ENCODE measurements at places on chromosomes 12 and 14.

- no peak for DNase-seq
- no peaks in the 10 kb centered on the region for H3K4me1 ChIP-seq
- H3K27ac ChIP-seq, result no peak overlapping the region
- no peak overlapping the region for H3K4me3 ChIP-seq
- no peaks in the 10 kb centered on the region for H3K27me3 ChIP-seq
These were observed 19.4 kb upstream of the MBIP start for GRCh38 chr14:36339816-36340215.

GRCh38 chr12:56129942-56130495, 2.0 kb downstream of the ESYT1 start:
- no peak overlapping the region for H3K4me3 ChIP-seq
- peak; percentile 67 for DNase-seq
- no peaks in the 10 kb centered on the region for H3K27me3 ChIP-seq
- peaks cover 11% of the 10 kb centered on the region for H3K4me1 ChIP-seq

GRCh38 chr12:124744659-124745464, 118.8 kb downstream of the SCARB1 start:
- no peaks in the 10 kb centered on the region for H3K36me3 ChIP-seq
- H3K4me3 ChIP-seq, result no peak overlapping the region
- no peak overlapping the region for H3K27ac ChIP-seq
- peaks cover 2% of the 10 kb centered on the region for H3K27me3 ChIP-seq
- H3K4me1 ChIP-seq, result peaks cover 7% of the 10 kb centered on the region

GRCh38 chr14:23259426-23259825, 21.7 kb downstream of the RNF212B start:
- H3K36me3 ChIP-seq, result no peaks in the 10 kb centered on the region
- no peaks in the 10 kb centered on the region for H3K27me3 ChIP-seq
- no peaks in the 10 kb centered on the region for H3K4me1 ChIP-seq
- no peak overlapping the region for H3K4me3 ChIP-seq
- no peak for DNase-seq
- no peak overlapping the region for H3K27ac ChIP-seq

GRCh38 chr12:128245121-128245520, 21.8 kb upstream of the TMEM132C start:
- DNase-seq, result no peak
- H3K36me3 ChIP-seq, result no peaks in the 10 kb centered on the region
- H3K27me3 ChIP-seq, result no peaks in the 10 kb centered on the region
- H3K4me1 ChIP-seq, result no peaks in the 10 kb centered on the region

DNA sequence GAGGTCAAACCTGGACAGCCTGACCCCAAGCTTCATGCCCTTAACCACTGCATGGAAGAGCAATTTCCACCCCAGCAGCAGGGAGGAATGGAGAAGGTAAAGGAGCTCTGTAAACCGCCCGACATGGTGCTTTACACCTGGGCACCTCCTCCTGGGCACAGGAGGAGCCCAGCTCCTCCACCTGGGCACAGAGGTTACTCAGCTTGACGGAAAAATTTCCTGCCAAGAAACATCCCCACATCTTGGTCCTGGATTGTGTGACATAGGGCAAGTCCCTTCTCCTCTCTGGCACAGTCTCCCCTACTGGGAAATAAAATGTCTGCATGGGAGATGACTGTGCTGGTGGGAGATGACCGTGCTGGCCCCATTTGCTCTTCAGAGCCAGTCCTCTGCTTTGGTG, 40.8 kb downstream of the TTC7B start:
- H3K27ac ChIP-seq, result no peak overlapping the region
- DNase-seq, result no peak
- peaks cover 33% of the 10 kb centered on the region for H3K36me3 ChIP-seq
- H3K27me3 ChIP-seq, result no peaks in the 10 kb centered on the region
- H3K4me1 ChIP-seq, result no peaks in the 10 kb centered on the region
- H3K4me3 ChIP-seq, result no peak overlapping the region

GRCh38 chr12:7042842-7043241, 17.7 kb upstream of the C1S start:
- H3K36me3 ChIP-seq, result no peaks in the 10 kb centered on the region
- H3K27ac ChIP-seq, result no peak overlapping the region
- H3K4me1 ChIP-seq, result no peaks in the 10 kb centered on the region
- no peaks in the 10 kb centered on the region for H3K27me3 ChIP-seq
- peak; percentile 58 for DNase-seq
- H3K4me3 ChIP-seq, result no peak overlapping the region

DNA sequence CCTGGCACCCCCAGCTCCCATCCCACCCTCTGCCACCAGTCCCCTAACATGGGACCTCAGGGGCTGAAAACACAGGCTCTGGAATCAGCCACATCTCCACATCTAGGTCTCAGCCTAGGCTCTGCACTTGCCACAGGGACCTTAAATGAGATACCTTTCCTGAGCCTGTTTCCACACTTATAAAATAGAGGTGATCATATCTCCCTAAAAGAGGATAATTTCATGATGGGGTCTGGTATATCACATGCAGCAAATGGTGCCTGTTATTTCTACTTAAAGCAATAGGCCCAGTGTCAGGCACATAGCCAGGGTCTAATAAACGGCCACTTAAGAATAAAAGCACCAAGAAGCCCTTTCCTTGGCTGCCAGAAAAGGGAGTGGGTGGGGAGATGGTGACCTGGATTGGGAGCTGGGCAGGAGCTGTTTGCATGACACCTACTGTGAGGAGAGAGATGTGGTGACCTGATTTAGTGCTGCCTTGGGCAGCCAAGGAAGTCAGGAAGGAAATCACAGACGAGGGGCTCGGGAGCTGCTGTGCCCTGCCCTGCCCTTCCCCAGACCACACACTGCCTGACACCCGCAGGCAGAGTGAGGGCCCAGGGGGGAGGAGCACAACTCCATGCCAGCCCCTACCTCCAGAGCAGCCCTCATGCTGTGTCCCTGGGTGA, 71.2 kb downstream of the IRF2BPL start:
- H3K36me3 ChIP-seq, result no peaks in the 10 kb centered on the region
- DNase-seq, result no peak
- H3K4me1 ChIP-seq, result peaks cover 60% of the 10 kb centered on the region
- H3K4me3 ChIP-seq, result no peak overlapping the region

GRCh38 chr12:3417113-3417512, 73.9 kb upstream of the PRMT8 start:
- H3K4me1 ChIP-seq, result no peaks in the 10 kb centered on the region
- H3K27ac ChIP-seq, result no peak overlapping the region

- no peaks in the 10 kb centered on the region for H3K4me1 ChIP-seq
- no peak overlapping the region for H3K27ac ChIP-seq
- H3K27me3 ChIP-seq, result no peaks in the 10 kb centered on the region
- H3K36me3 ChIP-seq, result no peaks in the 10 kb centered on the region
- no peak overlapping the region for H3K4me3 ChIP-seq
These were observed 102.7 kb upstream of the TBX5 start for GRCh38 chr12:114508529-114509129.

- H3K27me3 ChIP-seq, result no peaks in the 10 kb centered on the region
- H3K4me1 ChIP-seq, result no peaks in the 10 kb centered on the region
- H3K27ac ChIP-seq, result no peak overlapping the region
- H3K36me3 ChIP-seq, result peaks cover 42% of the 10 kb centered on the region
- DNase-seq, result no peak
These were observed 6.9 kb downstream of the OXA1L start for GRCh38 chr14:22773162-22774010.

- no peaks in the 10 kb centered on the region for H3K27me3 ChIP-seq
- H3K4me1 ChIP-seq, result no peaks in the 10 kb centered on the region
- no peak overlapping the region for H3K27ac ChIP-seq
- H3K36me3 ChIP-seq, result no peaks in the 10 kb centered on the region
- H3K4me3 ChIP-seq, result no peak overlapping the region
These were observed 439.0 kb upstream of the STXBP6 start for GRCh38 chr14:25488961-25489360.

GRCh38 chr14:89418976-89419375, 1.9 kb upstream of the FOXN3 start:
- peaks cover 4% of the 10 kb centered on the region for H3K4me1 ChIP-seq
- no peak for DNase-seq
- no peaks in the 10 kb centered on the region for H3K27me3 ChIP-seq
- no peak overlapping the region for H3K4me3 ChIP-seq

- no peak overlapping the region for H3K4me3 ChIP-seq
- H3K27ac ChIP-seq, result no peak overlapping the region
- H3K27me3 ChIP-seq, result no peaks in the 10 kb centered on the region
- H3K36me3 ChIP-seq, result no peaks in the 10 kb centered on the region
- H3K4me1 ChIP-seq, result peaks cover 16% of the 10 kb centered on the region
These were observed 118.9 kb downstream of the CHST11 start for GRCh38 chr12:104575442-104576186.

DNA sequence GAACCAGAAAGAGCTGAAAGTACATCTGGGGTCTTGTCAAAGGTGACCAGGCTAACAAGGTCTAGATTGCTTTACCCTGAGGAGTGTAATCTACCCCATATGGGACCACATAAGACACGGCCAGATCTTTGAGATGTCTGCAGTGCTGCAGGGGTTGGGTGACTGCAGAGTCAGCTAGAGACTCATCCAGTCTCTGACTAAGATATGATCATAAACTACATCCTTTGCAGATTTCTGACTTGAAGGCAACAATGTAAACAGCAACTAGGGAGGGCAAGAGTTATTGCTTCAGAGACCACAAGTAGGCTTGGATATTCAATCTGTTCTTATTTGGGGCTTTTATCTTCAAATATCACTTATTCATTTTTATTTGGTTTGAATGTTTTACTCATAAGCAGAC, 1080.5 kb upstream of the FOXG1 start:
- H3K4me3 ChIP-seq, result no peak overlapping the region
- no peaks in the 10 kb centered on the region for H3K27me3 ChIP-seq
- H3K27ac ChIP-seq, result no peak overlapping the region
- peaks cover 2% of the 10 kb centered on the region for H3K36me3 ChIP-seq
- DNase-seq, result no peak

- H3K4me3 ChIP-seq, result no peak overlapping the region
- no peak overlapping the region for H3K27ac ChIP-seq
- H3K4me1 ChIP-seq, result no peaks in the 10 kb centered on the region
- no peaks in the 10 kb centered on the region for H3K36me3 ChIP-seq
These were observed 17.9 kb downstream of the RTL1 start for GRCh38 chr14:100885617-100886016.

DNA sequence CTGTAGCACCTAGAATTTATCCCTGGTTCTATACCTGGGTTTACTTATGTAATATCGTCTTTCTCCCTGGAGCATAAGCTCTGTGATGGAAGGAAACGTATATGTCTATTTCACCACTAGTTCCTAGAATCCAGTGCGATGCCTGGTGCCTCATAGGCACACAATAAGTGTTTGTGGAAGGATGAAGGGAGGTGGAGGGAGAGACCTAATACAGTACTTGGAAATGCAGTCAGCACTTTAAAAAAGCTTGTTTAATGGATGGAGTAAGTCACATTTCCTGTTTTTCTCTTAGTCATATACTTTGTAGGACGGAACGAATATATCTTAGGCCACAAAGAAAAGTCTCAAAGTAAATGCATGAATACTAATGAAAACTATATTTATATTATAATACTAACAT, 186.5 kb upstream of the HMGA2 start:
- H3K27ac ChIP-seq, result no peak overlapping the region
- no peaks in the 10 kb centered on the region for H3K36me3 ChIP-seq
- H3K4me3 ChIP-seq, result no peak overlapping the region
- no peak for DNase-seq
- H3K4me1 ChIP-seq, result no peaks in the 10 kb centered on the region

- H3K4me1 ChIP-seq, result no peaks in the 10 kb centered on the region
- no peaks in the 10 kb centered on the region for H3K36me3 ChIP-seq
- H3K27ac ChIP-seq, result no peak overlapping the region
- H3K27me3 ChIP-seq, result no peaks in the 10 kb centered on the region
These were observed 323.4 kb downstream of the VRK1 start for GRCh38 chr14:97120611-97121031.

DNA sequence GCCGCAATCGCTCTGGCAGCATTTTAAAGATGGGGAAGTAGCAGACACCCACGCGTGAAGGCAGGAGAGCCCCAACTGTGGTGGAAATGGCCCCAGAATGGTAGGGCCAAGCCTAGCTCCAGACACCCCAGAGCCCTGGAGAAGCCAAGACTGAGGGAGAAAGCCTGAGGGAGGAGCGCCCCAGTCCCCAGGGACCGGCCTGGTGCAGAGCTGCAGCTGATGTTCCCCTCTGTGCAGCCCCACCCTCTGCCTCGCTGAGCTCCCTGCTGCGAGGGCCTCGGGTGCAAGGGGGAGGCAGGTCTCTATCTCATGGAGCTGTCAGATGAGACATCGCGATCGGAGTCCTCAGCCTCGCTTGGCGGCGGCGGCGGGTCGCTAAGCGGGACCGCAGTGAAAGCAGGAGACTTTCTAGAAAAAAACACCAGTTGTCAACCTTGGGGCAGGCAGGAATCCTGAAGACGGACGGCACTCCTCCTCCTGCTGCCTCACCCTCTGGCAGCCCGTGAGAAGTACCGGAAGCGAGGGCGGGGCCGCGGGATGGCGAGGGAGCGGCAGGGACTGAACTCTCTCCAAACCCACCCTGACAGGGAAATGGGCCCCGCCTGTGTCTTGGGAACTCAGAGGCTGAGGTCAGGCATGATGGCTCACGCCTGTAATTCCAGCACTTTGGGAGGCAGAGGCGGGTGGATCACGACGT, 6.0 kb downstream of the GAPDH start:
- peaks cover 14% of the 10 kb centered on the region for H3K4me1 ChIP-seq
- DNase-seq, result peak; percentile 62
- H3K36me3 ChIP-seq, result peaks cover 36% of the 10 kb centered on the region

DNA sequence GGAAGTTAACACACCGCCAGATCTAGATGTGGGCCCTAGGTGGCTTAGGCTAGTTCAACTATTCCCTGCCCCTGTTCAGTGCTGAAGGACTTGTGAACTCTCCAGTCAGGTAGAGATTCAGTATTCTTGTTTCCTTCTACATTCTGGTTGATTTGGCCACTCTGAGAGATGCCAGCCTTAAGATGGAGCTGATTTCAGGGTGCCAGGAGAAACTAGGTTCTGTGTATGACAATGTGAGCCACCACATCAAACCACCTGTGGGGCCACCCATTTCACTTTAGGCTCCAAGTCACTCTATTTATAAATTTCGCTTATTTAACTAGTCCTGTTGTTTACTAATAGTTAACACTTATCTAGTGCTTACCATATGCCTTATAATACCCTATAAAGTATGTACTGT, 26.0 kb downstream of the FRMD6 start:
- no peak overlapping the region for H3K4me3 ChIP-seq
- no peak overlapping the region for H3K27ac ChIP-seq
- H3K27me3 ChIP-seq, result no peaks in the 10 kb centered on the region
- H3K36me3 ChIP-seq, result peaks cover 3% of the 10 kb centered on the region
- no peak for DNase-seq

DNA sequence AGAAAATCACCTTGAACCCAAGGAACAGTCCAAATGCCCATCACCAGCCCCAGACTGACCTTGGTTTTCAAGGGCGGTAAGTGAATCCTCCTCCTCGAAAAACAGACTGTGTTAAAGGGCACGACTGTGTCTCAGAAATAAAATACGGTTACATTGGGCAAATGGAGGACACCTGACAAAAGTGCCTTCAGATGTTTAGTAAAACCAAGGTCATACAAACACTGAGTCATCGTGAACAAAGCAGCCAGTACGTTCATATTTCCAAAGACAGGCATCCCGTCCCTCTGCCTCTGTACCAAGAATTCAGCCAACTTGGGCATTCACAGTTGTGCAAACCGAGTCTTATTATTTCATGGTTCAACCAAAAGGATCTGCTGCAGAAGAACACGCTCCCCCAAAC, 25.9 kb downstream of the FOXN3 start:
- H3K4me1 ChIP-seq, result peaks cover 6% of the 10 kb centered on the region
- H3K27ac ChIP-seq, result no peak overlapping the region
- no peak overlapping the region for H3K4me3 ChIP-seq
- peaks cover 5% of the 10 kb centered on the region for H3K36me3 ChIP-seq
- no peaks in the 10 kb centered on the region for H3K27me3 ChIP-seq
- DNase-seq, result no peak

- DNase-seq, result no peak
- no peak overlapping the region for H3K4me3 ChIP-seq
- no peaks in the 10 kb centered on the region for H3K27me3 ChIP-seq
These were observed 466.1 kb downstream of the PRKD1 start for GRCh38 chr14:29461506-29461905.

- H3K4me1 ChIP-seq, result no peaks in the 10 kb centered on the region
- H3K27ac ChIP-seq, result no peak overlapping the region
- H3K36me3 ChIP-seq, result no peaks in the 10 kb centered on the region
- no peak overlapping the region for H3K4me3 ChIP-seq
These were observed 375.9 kb downstream of the TMEM121 start for GRCh38 chr14:105902131-105902898.
